ENCODE measurements at places on chromosomes 7 and 10.

- DNase-seq, result no peak
Measured at GRCh38 chr7:157431951-157432540, 95.2 kb downstream of the DNAJB6 start.

GRCh38 chr10:28410420-28411135, 107.7 kb upstream of the MPP7 start:
- DNase-seq, result no peak

- no peak for DNase-seq
Measured at GRCh38 chr10:34237898-34238455, 577.1 kb downstream of the PARD3 start.

DNA sequence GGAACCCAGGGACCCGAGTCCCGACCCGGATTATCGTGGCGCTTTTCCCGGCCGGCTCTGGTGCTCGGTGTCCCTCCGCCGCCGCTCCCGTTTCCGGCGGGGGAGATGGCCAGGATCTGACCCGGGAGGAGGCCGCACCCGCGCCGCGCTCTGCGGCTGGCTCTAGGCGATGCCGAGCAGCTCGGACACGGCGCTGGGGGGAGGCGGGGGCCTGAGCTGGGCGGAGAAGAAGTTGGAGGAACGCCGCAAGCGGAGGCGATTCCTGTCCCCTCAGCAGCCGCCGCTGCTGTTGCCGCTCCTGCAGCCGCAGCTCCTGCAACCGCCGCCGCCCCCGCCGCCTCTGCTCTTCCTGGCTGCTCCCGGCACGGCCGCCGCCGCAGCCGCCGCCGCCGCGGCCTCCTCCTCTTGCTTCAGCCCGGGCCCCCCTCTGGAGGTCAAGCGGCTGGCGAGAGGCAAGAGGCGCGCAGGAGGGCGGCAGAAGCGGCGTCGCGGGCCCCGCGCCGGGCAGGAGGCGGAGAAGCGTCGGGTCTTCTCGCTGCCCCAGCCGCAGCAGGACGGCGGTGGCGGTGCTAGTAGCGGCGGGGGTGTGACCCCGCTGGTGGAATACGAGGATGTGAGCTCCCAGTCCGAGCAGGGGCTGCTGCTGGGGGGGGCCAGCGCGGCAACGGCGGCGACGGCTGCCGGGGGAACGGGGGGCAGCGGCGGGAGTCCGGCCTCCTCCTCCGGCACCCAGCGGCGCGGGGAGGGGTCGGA, 593 bp downstream of the CDK13 start:
- peak; percentile 24 for DNase-seq

- no peak for DNase-seq
Measured at GRCh38 chr10:101134299-101135127, 3.4 kb downstream of the TLX1 start.

GRCh38 chr7:134991469-134992339, 5.4 kb downstream of the AGBL3 start:
- no peak for DNase-seq

DNA sequence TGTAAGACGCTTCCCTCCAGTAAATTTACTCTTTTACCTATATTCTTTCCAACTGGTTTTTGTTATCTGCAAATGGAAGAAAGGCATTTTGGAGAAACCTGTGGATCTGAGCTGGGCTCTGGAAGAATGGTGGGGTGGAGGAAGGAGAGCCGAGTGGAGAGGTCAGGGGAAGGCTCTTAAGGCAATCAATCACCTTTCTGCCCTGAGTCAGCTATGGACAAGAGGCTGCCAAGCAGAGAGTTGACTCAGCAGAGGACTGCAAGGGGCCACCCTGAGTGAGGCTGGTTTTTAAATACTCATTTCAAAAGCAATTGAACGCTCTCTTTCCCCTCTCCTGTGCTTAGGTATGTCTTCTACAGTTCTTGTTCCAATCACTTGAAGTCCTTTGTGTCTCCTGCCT, 81.8 kb downstream of the SPAG6 start:
- DNase-seq, result no peak

GRCh38 chr10:113073549-113074189, 123.6 kb downstream of the TCF7L2 start:
- no peak for DNase-seq

DNA sequence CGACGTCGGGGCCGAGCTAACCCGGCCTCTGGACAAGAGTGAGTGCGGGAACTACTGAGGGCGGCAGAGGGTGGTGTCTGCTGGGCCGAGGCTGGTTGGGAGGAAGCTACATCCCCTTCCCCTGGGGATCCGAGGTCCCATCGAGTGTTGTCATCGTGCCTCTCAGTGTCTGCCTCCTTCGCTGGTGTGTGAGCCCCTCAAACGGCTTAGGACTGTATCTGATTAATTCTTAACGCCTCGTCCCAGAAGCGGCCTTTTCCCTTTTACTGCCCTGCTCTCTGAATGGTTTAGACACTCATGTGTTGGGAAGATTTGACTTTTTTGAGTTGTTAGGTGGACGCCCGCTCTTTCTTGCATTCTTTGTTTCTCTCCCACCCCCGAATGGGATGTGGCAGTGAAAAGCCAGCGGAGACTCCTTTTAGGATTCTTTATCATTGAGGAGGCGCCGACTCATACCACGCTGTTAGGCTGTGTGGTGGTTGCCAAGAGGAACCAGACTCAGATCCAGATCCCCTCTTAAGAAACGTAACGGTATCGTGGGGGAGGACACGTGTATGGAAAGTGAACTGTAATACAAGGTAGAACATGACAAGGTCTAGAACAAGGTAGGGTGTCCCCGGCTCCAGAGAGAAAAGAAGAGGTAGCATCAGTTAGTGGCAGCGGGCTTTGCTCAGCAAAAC, 631 bp downstream of the SUPV3L1 start:
- peak; percentile 21 for DNase-seq

GRCh38 chr10:68462536-68462935, 9.2 kb downstream of the DNA2 start:
- no peak for DNase-seq

GRCh38 chr7:130849604-130850003, 115.6 kb upstream of the KLF14 start:
- DNase-seq, result no peak

- DNase-seq, result peak; percentile 40
Measured at GRCh38 chr7:149714910-149715471, 58.4 kb downstream of the ZNF467 start.

DNA sequence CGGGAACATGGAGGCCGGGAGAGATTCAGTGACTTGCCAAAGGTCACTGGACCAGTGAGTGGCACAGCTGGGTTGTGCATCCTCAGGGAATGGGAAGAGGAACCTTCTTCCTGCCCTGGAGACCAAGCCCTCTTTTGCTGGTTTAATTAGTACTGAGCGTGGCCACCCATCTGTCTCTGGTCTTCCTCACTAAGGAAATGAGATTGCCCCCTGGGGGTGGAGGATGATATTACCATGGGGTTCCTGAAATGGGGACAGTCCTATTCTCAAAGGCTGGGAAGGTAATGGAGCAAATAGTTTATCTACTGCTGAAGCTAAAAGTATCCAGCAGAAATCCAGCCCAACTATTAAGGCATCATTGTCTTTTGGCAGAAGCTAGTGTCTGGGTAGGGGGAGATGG, 98.6 kb upstream of the FGFR2 start:
- DNase-seq, result peak; percentile 59

DNA sequence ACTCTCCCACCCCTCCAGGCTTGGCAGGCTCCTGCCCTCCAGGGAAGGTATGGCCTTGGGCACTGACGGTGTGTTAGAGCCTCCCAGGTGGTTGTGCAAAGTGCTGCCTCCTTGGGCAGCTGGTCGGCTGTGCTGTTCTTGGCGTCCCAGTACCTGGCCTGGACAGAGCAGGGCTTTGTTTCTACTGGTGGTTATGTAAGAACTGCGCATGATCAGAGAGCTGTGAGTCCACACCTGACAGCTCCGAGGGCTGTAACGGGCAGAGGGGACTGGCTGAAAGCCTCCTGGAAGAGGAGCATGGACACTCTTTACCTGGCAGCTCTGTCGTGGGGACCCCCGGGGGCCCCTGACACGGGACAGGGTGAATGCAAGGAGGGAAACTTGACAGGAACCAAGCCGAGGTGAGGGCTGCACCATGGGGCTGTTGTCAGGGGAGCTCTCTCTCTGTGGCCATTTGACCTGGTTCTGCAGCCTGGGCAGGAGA, 3.1 kb upstream of the SFRP5 start:
- DNase-seq, result no peak

GRCh38 chr10:3477683-3478082, 305.1 kb upstream of the PITRM1 start:
- DNase-seq, result no peak

DNA sequence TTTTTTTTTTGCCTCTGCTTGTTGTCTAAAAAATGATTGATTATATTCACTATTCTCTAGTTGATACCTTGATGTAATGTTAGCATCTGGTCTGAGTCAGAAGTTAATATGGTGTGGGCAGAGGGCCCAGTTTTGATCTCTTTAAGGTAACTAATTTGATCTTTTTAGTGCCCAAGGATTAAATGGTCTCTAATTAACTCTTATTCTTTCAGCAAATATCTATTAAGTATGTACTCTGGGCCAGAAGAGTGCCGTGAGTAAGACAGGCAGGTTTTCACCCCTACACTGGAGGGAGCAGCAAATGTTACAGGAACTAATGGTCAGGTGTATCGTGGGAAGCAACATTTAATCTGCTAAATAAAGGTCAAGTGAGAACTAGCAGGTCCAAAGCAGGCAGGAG, 144.6 kb upstream of the COL1A2 start:
- no peak for DNase-seq

GRCh38 chr10:128575761-128576160, 449.5 kb upstream of the MKI67 start:
- no peak for DNase-seq

GRCh38 chr7:112079673-112080072, 126.5 kb downstream of the DOCK4 start:
- no peak for DNase-seq

- peak; percentile 36 for DNase-seq
Measured at GRCh38 chr7:46739518-46740234, 818.6 kb upstream of the IGFBP3 start.

DNA sequence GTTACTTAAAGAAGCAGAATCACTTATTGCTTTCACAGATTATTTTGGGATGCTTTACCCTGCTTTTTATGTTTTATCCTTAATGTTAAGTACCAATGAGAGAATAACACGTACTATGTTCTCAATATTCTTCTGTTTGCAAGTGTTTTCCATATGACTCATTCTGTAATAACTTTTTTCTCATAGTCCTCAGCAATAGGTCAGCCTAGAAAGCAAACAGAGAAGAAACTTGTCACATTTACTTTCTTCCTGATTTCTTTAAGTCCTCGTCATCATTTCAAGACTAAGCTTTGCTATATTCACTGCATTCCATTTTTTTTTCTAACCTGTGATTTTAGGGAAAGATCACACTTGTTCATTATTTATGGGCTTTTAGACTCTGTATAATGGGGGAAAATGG, 6.8 kb upstream of the AGR2 start:
- no peak for DNase-seq

DNA sequence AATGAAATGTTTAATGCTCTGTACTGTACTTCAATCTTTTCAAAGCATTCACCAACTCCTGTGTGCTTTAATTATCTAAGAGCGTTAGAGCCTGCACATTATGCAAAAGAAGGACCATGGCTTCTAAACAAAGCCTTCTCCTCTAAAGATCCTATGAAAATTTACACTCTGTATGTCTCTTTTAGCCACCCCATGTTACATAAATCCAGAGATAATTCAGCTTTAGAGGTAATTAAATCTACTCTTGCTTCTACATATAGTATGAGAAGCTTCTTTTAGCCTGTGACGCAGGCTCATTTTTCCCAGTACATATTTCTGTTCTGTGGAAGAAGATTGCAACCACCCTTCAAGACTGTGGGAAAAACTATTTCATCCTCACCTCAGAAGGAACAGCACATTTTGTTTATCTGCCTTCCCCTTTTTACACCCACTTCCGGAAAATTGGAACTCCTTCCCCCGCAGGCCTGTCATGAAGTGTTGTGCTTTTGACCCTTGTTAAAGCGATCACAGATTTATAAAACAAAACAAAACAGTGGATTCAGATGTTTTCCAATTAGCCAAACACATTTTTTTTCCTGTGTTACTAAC, 8.1 kb upstream of the TAS2R16 start:
- DNase-seq, result no peak

DNA sequence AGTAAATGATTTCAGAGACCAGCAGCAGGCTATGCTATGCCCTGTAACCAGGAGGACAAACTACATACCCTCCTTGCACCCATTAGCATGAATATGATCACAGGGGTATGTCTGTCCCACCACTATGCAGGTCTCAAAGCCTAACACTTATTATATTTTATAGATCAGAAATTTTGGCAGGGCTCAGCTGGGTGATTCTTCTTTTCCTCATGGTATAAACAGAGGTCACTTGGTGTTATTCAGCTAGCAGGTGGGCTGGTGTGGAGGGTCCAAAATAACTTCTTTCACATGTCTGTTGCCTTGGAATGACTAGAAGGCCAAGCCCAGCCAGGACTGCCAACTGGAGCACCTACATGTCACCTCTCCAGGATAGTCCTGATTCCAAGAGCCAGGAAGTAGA, 252.9 kb downstream of the ARHGAP12 start:
- no peak for DNase-seq

DNA sequence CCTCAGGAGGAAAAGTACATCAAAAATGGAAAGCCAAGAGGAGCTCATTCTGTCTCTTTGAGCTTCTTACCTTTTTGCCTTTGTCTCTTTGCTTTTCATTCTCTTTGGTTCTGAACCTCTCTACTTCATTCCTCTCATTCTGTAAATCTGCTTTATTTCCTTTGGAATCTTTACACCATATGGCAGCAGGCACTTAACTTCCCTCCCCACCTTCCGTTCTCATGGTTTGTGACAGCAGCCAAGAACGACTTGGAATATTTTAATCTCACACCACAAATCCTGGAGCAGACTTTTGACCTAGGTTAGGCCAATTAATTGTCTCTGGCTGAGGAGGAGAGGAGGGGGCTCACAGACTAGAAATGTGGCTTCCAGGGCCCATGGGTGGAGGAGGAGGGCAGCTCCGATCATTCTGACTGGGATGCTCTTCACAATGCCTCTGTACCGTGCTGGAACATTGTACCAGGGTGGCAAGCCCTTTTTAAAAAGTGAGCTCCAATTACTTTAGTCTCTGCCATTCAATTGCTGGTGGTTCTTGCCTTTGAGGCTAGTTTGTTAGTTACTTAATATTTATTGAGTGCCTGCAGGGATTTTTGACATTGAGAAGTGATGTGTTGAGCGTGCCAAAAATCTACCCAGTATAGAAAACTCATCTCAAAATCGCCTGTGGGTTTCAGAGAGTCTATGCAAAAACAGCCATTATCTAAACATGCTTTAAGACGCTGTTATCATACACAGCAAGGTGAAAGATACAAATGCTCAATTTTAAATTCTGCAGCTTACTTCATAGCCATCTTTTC, 386.6 kb downstream of the DPP6 start:
- DNase-seq, result no peak

- DNase-seq, result peak; percentile 50
Measured at GRCh38 chr7:66522518-66522917, 106.2 kb upstream of the KCTD7 start.

GRCh38 chr10:98486421-98486820, 39.7 kb upstream of the HPS1 start:
- DNase-seq, result no peak

- no peak for DNase-seq
Measured at GRCh38 chr7:142805350-142806021, 34.7 kb downstream of the PRSS2 start.

DNA sequence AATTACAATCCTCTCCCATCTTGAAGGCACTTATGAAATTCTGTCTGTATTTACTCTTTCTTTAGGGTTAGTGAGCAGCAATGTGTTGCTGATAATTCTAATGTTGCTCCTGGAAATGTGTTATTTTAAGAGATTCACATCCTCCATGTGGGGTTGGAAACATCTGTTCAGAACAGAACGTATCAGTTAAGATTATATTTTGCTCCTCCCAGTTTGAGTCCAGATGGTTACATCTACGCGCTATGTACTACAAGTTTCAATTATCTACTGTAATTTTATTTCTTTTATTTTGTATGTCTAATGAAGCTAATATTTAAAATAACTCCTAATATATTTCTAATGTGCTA, 250.6 kb upstream of the KLF6 start:
- no peak for DNase-seq

GRCh38 chr10:4013651-4014121, 228.7 kb upstream of the KLF6 start:
- DNase-seq, result no peak

All from testis (tissue), 5 donors.